Mesenchymal stem cell (in vitro differentiated cells and primary cell): ENCODE measurements at places on chromosomes 2 and 18.

GRCh38 chr2:237195396-237196120 lies 109.9 kb downstream of the COPS8 start:
- no peak overlapping the region for H3K4me3 ChIP-seq
- H3K36me3 ChIP-seq = no peaks in the 10 kb centered on the region
- H3K27ac ChIP-seq = no peak overlapping the region
- peaks cover 36% of the 10 kb centered on the region for H3K4me1 ChIP-seq

DNA sequence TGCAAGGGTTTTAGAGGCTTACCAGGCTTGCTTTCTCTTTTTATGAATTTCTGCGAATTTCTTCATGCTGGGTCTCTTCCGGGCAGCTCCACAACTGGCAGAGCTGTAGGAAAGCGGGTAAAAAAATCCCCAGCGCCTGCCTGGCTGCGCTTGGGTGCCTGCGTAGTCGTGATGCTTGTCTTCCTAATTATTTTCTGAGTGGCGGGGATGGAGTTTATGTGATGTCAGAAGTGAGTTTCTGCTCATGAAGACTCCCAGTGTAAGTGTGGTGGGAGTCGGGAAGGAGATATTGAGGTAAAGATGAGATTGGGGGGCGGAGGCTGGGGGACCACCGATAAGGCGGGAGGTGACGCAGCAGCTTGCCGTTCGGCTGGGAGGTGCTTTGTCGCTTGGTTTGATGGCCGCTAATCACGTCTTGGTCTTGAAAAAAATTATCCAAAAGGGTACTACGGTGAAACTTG lies 229.8 kb downstream of the LDLRAD4 start:
- DNase-seq = no peak
- no peak overlapping the region for H3K4me3 ChIP-seq
- H3K36me3 ChIP-seq = no peaks in the 10 kb centered on the region

GRCh38 chr2:210478661-210479060 lies 2.1 kb upstream of the LANCL1 start:
- H3K27ac ChIP-seq = no peak overlapping the region
- no peak overlapping the region for H3K4me3 ChIP-seq
- DNase-seq = no peak
- H3K27me3 ChIP-seq = no peaks in the 10 kb centered on the region

DNA sequence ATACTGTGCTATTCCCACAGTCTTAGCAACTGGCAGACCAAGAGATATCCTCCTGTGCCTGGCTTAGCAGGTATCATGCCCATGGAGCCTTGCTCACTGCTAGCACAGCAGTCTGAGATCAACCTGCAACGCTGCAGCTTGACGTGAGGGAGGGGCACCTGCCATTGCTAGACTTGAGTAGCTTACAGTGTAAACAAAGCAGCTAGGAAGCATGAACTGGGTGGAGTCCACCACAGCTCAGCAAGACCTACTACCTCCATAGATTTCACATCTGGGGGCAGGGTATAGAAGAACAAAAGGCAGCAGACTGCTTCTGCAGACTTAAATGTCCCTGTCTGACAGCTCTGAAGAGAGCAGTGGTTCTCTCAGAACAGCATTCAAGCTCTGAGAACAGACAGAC lies 74.8 kb downstream of the AKAIN1 start:
- H3K27ac ChIP-seq = no peak overlapping the region
- H3K4me1 ChIP-seq = no peaks in the 10 kb centered on the region
- DNase-seq = no peak
- H3K27me3 ChIP-seq = no peaks in the 10 kb centered on the region

DNA sequence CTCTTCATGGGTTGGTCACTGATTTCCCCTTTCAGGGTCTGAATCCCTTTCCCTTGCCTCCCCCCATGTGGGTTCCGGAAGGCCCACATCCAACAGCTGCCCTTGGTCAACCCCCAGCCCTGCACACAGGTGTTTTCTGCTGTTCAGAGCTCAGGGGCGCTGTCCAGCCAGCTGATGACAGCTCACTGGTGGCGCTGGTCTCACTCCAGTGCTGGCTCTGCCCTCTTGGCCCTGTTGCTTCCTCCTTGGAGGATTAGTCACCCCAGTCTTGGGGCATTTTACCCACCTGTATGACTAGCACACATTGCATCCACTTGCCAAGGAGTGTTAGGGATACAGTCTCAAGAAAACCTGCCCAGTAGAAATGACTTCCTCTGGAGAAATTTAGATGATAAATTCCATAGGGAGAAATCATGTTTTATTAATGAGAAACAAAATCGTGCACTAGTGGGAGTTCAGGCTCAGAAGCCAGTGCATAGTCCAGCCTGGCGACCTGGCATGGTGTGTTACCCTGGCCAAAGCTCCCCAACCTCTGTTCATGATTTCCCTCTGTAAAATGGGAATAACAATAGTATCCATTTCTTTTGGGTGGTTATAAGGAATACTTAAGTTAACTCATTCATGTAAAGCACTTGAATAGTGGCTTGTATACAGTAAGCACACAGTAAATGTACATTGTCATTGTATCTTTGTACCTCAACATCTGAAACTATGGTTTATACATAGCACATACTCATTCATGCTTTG lies 21.6 kb downstream of the CRIM1 start:
- DNase-seq = no peak
- peaks cover 8% of the 10 kb centered on the region for H3K36me3 ChIP-seq

- no peak overlapping the region for H3K4me3 ChIP-seq
- H3K36me3 ChIP-seq = no peaks in the 10 kb centered on the region
- H3K27ac ChIP-seq = no peak overlapping the region
- peaks cover 1% of the 10 kb centered on the region for H3K4me1 ChIP-seq
- H3K27me3 ChIP-seq = no peaks in the 10 kb centered on the region
- DNase-seq = peak; percentile 43
Measured at GRCh38 chr2:17257189-17257909, 260.9 kb downstream of the RAD51AP2 start.

- no peaks in the 10 kb centered on the region for H3K4me1 ChIP-seq
- H3K27ac ChIP-seq = no peak overlapping the region
- H3K4me3 ChIP-seq = no peak overlapping the region
- H3K27me3 ChIP-seq = no peaks in the 10 kb centered on the region
Measured at GRCh38 chr2:196670342-196670741, 30.8 kb downstream of the CCDC150 start.

- H3K27ac ChIP-seq = no peak overlapping the region
- H3K36me3 ChIP-seq = no peaks in the 10 kb centered on the region
- H3K4me1 ChIP-seq = no peaks in the 10 kb centered on the region
- no peak overlapping the region for H3K4me3 ChIP-seq
- no peaks in the 10 kb centered on the region for H3K27me3 ChIP-seq
Measured at GRCh38 chr18:65786474-65786873, 35.7 kb downstream of the CDH7 start.

- H3K36me3 ChIP-seq = no peaks in the 10 kb centered on the region
- peaks cover 14% of the 10 kb centered on the region for H3K4me1 ChIP-seq
- H3K27ac ChIP-seq = no peak overlapping the region
Measured at GRCh38 chr2:201261906-201262305, 1.6 kb downstream of the CASP8 start.

- no peak overlapping the region for H3K27ac ChIP-seq
- H3K36me3 ChIP-seq = no peaks in the 10 kb centered on the region
- DNase-seq = peak; percentile 70
- no peak overlapping the region for H3K4me3 ChIP-seq
- peaks cover 1% of the 10 kb centered on the region for H3K4me1 ChIP-seq
Measured at GRCh38 chr2:188512456-188512855, 220.8 kb downstream of the GULP1 start.

DNA sequence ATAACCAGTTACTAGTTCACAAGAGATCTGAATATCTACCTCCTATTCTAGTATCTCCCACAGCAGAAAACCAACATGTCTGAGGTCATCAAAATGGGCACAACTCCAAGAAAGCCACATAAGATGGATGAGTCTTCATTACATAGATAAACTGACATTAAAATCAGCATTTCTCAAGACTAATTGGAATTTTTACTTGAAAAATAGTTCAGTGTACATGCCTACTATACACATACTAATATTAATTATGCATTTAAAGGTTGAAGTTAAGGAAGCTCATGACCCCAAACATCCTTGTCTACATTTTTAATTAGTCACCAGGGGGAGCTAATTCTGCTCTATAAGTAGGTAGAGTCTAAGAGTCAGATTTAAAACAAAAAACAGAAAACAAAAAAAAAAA lies 41.9 kb downstream of the ZNF521 start:
- H3K4me1 ChIP-seq = no peaks in the 10 kb centered on the region
- no peaks in the 10 kb centered on the region for H3K27me3 ChIP-seq
- H3K27ac ChIP-seq = no peak overlapping the region
- DNase-seq = peak; percentile 71
- no peak overlapping the region for H3K4me3 ChIP-seq

- no peaks in the 10 kb centered on the region for H3K4me1 ChIP-seq
- no peak overlapping the region for H3K27ac ChIP-seq
- H3K4me3 ChIP-seq = no peak overlapping the region
- DNase-seq = no peak
- H3K36me3 ChIP-seq = no peaks in the 10 kb centered on the region
- no peaks in the 10 kb centered on the region for H3K27me3 ChIP-seq
Measured at GRCh38 chr2:101223814-101224231, 28.9 kb upstream of the CNOT11 start.

DNA sequence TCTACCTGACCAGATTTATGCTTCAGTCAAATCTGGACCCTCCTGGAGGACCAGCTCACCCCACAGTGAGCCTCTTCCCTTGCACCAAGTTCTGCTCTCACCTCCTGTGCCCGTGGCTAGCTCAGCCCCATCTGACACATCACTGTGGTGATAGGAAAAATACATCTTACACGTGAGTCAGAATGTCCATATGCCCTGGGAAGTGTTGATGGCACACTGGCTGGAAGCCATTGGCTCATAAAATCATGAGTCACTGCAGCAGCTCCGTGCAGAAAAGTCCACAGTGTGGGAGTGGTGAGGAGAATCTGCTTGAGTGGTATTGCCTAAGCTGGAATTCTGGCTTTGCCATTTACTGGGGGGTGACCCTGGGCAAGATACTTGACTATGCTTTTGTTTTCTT lies 42.6 kb upstream of the RAPGEF4 start:
- H3K4me1 ChIP-seq = peaks cover 4% of the 10 kb centered on the region
- H3K36me3 ChIP-seq = no peaks in the 10 kb centered on the region
- H3K4me3 ChIP-seq = no peak overlapping the region
- H3K27me3 ChIP-seq = no peaks in the 10 kb centered on the region
- H3K27ac ChIP-seq = no peak overlapping the region
- peak; percentile 98 for DNase-seq

GRCh38 chr18:79625924-79626561 lies 53.6 kb upstream of the CTDP1 start:
- H3K4me3 ChIP-seq = no peak overlapping the region
- H3K27ac ChIP-seq = no peak overlapping the region
- H3K27me3 ChIP-seq = peaks cover 54% of the 10 kb centered on the region
- no peaks in the 10 kb centered on the region for H3K36me3 ChIP-seq
- H3K4me1 ChIP-seq = no peaks in the 10 kb centered on the region
- no peak for DNase-seq

- no peak overlapping the region for H3K27ac ChIP-seq
- no peak overlapping the region for H3K4me3 ChIP-seq
- peaks cover 1% of the 10 kb centered on the region for H3K4me1 ChIP-seq
- no peaks in the 10 kb centered on the region for H3K27me3 ChIP-seq
- no peaks in the 10 kb centered on the region for H3K36me3 ChIP-seq
- DNase-seq = no peak
Measured at GRCh38 chr2:97970293-97971060, 25.3 kb downstream of the TMEM131 start.

DNA sequence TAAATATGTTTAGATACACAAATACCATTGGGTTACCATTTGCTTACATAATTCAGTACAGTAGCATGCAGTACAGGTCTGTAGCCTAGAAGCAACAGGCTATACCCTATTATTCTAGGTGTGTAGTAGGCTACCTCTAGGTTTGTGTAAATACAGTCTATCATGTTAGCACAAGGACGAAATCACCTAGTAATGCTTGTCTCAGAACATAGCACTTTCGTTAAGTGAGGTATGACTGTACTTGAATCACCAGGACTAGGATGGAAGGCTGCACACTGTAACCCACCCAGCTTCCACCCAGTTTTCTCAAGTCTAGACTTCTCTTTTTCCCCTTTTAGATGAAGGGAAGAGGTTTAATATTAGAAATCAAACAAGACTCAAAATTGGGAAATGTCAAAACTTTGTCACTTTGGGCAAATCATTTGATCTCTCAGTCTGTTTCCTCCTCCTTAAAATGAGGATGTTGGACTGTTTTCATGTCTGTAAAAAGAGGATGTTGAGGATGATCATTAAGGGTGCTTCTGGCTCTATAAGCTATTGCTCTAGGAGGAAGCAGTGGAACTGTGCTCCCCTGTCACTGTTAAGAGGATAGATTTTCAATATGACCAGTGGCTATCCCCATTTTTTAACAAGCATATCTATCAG lies 3.7 kb upstream of the SOCS6 start:
- H3K36me3 ChIP-seq = no peaks in the 10 kb centered on the region
- no peak overlapping the region for H3K4me3 ChIP-seq

GRCh38 chr2:85769236-85769982 lies 15.6 kb downstream of the ATOH8 start:
- H3K36me3 ChIP-seq = no peaks in the 10 kb centered on the region
- H3K27me3 ChIP-seq = peaks cover 4% of the 10 kb centered on the region
- H3K4me3 ChIP-seq = no peak overlapping the region
- H3K4me1 ChIP-seq = peaks cover 83% of the 10 kb centered on the region
- peak overlapping the region; percentile 20 for H3K27ac ChIP-seq

DNA sequence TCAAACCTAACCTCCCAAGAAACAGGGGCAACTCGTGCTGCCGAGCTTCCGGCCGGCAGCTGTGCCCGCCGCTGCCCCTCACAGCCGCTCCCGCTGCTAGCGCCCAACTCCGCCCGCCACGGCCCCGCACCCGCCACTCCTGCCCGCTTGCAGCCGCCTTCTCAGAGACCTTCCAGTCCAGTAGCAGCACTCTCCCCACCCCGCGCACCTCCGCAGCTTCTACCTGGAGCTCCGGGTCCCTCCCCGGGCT lies 722 bp upstream of the C2orf15 start:
- peak overlapping the region; percentile 47 for H3K27ac ChIP-seq
- peak overlapping the region; percentile 89 for H3K4me3 ChIP-seq
- no peaks in the 10 kb centered on the region for H3K27me3 ChIP-seq
- no peaks in the 10 kb centered on the region for H3K36me3 ChIP-seq

DNA sequence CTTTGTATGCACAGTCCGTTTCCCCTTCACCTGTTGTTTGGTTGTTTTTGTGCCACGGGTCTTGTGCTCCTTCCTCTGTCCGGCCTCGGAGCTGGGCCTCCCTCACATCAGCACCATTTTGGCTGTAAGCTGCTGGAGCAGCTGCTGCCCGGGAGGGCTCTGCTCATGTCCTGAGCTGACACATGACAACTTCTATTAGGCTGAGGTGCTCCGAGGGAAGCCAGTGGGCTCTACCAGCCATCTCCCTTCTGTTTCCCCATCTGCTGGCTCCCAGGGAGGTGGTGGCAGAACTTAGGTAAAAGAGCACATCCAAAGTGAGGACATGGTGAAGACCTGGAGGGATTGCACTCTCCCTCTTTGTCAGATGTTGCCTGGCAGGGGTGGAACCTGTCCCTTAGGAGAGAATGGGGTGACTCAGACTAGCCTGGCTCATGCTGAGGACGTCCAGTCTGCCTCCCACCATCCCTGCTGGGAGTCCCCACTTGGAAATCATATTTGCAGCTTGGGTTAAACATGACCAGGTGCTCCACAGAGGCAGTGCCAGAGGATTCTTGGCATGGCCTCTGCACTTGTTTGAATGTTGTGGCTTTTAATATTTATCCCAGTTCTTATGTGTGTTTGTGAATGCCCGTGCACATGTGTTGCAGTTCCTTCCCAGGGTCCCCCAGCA lies 49.8 kb upstream of the TNP1 start:
- no peak for DNase-seq
- no peak overlapping the region for H3K4me3 ChIP-seq
- H3K4me1 ChIP-seq = no peaks in the 10 kb centered on the region
- no peaks in the 10 kb centered on the region for H3K36me3 ChIP-seq
- H3K27me3 ChIP-seq = no peaks in the 10 kb centered on the region
